GM12878 (cell line): ENCODE measurements at places on chromosomes 7 and 10. TPM values are rescaled to one million over a fixed set of nuclear protein-coding genes. Genes with fewer than 3 reads are reported as not detected.

- no peak for DNase-seq
Measured at GRCh38 chr10:23046027-23046426, 49.4 kb upstream of the MSRB2 start.

GRCh38 chr10:79069325-79070080 is 737 bp downstream of the ZMIZ1 start:
- no peak for DNase-seq

DNA sequence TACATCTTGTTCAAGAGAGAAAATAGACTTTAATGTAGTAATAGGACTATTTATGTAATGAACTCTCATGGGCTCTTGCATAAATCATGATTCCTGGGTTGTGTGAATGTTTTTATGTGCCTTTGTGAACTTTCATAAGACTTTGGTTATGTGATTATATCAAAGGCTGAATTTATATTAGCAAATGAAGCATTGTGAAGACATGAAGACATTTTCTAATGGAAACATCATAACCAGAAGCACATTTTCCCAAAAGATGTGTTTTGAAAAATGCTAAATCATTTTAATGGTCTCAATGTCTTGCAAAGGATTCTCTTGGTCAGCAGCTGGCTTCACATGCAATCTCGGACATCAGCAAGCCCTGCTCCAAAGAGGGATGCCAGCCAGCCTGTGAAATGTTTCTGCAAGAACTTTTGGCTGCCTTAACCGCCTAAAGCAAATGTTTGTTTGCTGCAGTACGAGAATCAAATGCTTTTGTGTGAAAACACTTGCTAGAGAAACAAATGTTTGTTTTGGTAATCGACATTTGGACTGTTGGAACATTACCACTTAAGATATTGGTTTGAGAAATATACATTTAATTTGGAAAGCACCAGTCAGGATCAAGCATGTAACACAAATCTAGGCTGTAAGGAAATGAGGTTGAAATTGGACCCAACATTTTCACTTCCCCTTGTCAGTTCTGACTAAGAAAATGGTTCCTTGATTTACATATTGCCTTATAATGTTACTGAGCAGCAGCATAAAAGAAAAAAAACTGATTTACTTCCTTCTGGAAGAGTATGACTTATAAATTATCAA is 102.1 kb downstream of the RTKN2 start:
- peak; percentile 54 for DNase-seq

The GCC1 gene
- 14.6 and 17.2 TPM in 2 replicates for polyA plus RNA-seq

- DNase-seq, result no peak
Measured at GRCh38 chr7:151795168-151795811, 81.6 kb downstream of the PRKAG2 start.
